ENCODE measurements at places on chromosomes 2 and 18. TPM values are rescaled to one million over a fixed set of nuclear protein-coding genes. Genes with fewer than 3 reads are reported as not detected.

Gene UGT1A3
- not detected for total RNA-seq

Gene RSAD2
- total RNA-seq, result 1.0 TPM

Gene EMX1
- total RNA-seq, result 0.33 TPM

Gene COL4A4
- 2.3 TPM for total RNA-seq

Data from body of pancreas (tissue), 4 donors.